Pancreas (tissue), 10 donors: ENCODE measurements at places on chromosomes 4 and X.

GRCh38 chr4:52946855-52947254 is 84.7 kb downstream of the RASL11B start:
- no peaks in the 10 kb centered on the region for H3K4me1 ChIP-seq
- DNase-seq = no peak
- no peak overlapping the region for H3K4me3 ChIP-seq

DNA sequence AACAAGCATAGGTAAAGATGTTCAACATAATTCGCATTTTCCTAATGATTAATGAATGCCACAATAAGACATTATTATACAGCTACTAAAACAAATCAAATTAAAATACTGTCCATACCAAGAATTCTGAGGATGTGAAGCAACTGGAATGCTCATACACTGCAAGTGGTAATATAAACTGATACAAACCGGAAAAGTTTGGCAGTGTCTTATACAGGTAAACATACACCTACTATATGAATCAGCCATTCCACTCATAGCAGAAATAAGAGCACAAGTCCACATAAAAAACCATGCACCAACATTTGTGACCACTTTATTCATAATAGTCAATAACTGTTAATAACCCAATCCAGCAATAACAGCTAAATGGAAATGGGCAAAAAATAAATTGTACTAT is 79.3 kb downstream of the FBXW7 start:
- no peaks in the 10 kb centered on the region for H3K27me3 ChIP-seq
- no peaks in the 10 kb centered on the region for H3K4me1 ChIP-seq
- H3K36me3 ChIP-seq = no peaks in the 10 kb centered on the region
- H3K4me3 ChIP-seq = no peak overlapping the region

- DNase-seq = no peak
- no peaks in the 10 kb centered on the region for H3K4me1 ChIP-seq
- no peaks in the 10 kb centered on the region for H3K36me3 ChIP-seq
- no peak overlapping the region for H3K27ac ChIP-seq
- no peaks in the 10 kb centered on the region for H3K27me3 ChIP-seq
- no peak overlapping the region for H3K4me3 ChIP-seq
Observed at GRCh38 chrX:115579327-115579726, 18.4 kb downstream of the PLS3 start.

GRCh38 chr4:127229855-127230608 is 402.7 kb upstream of the INTU start:
- no peaks in the 10 kb centered on the region for H3K27me3 ChIP-seq
- no peaks in the 10 kb centered on the region for H3K36me3 ChIP-seq
- H3K27ac ChIP-seq = no peak overlapping the region
- H3K4me3 ChIP-seq = no peak overlapping the region

GRCh38 chr4:80142394-80143306 is 54.7 kb upstream of the PRDM8 start:
- no peak for DNase-seq
- H3K4me1 ChIP-seq = no peaks in the 10 kb centered on the region
- no peak overlapping the region for H3K4me3 ChIP-seq
- H3K36me3 ChIP-seq = no peaks in the 10 kb centered on the region
- H3K27ac ChIP-seq = no peak overlapping the region

- peaks cover 14% of the 10 kb centered on the region for H3K27me3 ChIP-seq
- H3K27ac ChIP-seq = no peak overlapping the region
- no peaks in the 10 kb centered on the region for H3K4me1 ChIP-seq
Observed at GRCh38 chrX:100663642-100664041, 19.6 kb downstream of the SRPX2 start.

- H3K27ac ChIP-seq = no peak overlapping the region
- H3K4me3 ChIP-seq = peak overlapping the region; percentile 42
- no peaks in the 10 kb centered on the region for H3K4me1 ChIP-seq
- peak; percentile 17 for DNase-seq
Observed at GRCh38 chr4:10456595-10457254, 501 bp downstream of the ZNF518B start.

DNA sequence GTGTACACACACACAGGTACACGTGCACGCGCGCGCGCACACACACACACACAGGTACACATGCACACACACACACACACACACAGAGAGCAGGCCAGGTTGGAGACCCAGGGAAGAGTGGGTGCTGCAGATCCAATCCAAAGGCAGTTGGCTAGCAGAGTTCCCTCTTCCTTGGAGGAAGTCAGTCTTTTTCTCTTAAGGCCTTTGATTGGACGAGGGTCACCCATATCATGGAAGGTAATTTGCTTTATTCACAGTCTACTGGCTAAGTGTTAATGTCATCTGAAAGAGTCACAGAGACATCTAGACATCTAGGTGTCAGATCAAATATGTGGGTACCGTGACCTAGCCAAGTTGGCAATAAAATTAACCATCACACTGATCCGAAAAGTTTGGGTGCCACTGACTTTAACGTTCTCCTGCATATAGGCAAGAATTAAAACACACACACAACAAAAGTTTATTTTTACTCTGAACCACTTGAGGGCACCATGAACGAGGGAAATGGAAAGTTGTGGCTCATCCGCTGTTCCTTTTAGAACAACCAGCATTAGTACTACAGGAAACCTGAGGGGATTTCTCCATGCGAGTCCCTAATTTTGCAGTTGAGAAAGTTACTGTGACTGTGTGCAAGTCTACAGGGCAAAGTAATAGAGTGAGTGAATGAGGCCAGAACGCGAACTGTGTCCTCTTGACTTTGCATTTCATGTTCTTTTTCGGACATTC is 66.0 kb upstream of the STOX2 start:
- H3K36me3 ChIP-seq = no peaks in the 10 kb centered on the region
- no peaks in the 10 kb centered on the region for H3K4me1 ChIP-seq

GRCh38 chrX:130827648-130828047 is 75.4 kb downstream of the ENOX2 start:
- no peaks in the 10 kb centered on the region for H3K36me3 ChIP-seq
- no peaks in the 10 kb centered on the region for H3K27me3 ChIP-seq

DNA sequence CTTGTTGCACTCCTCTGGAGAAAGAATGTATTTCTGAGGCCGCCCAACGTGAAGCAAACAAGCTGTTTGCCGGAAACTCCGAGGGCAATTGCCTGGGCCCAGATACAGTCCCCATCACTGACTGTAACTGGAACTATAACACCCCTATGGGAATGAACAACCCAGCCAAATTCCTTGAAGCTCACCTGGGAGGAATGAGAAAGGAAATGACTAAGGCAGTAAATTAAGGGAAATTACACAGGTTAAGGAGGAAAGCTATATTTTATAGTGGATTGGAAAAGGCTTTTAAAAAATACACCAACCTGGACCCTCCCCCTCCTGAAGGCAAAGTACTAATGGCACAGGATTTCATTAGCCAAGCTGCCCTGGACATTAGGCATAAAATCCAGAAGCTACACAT is 11.7 kb upstream of the HERC5 start:
- H3K27ac ChIP-seq = no peak overlapping the region
- no peak overlapping the region for H3K4me3 ChIP-seq
- H3K36me3 ChIP-seq = no peaks in the 10 kb centered on the region
- DNase-seq = no peak

DNA sequence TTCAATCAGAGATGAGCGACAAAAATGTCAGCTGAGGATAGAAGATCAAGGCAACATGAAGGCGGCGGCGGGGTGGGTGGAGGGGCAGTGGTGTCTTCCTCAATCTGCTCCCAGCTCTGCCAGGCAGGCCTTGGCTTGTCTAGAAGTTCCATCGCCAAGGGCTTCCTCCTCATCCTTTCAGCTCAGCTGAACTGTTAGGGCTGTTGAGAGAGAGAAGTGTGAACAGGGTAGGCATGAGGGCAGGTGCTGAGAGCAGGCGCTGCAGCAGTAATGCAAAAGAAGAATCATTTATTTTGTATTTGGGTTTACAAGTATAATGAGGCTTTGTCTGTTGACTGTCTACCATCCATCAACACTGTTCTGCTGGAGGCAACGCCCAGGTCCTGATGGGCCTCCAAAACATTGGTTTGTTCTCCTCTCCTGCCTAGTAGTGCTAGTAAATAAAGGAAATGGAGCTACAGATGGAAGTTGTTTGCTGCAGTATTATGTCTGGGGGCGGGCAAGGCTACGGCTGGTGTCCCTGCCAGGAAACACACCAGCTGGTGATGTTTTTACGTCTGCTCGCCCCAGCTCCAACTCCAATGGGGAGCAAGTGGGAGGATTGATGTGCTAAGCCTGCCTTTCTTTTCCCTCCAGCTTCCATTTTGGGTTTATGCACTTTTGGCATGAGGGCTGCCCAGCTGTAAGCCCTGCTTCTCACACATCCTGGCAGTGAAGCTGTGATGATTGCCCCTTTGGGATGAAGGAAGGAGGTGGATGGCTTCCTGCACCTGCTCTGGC is 139.4 kb upstream of the BOD1L1 start:
- no peaks in the 10 kb centered on the region for H3K27me3 ChIP-seq
- no peaks in the 10 kb centered on the region for H3K4me1 ChIP-seq
- no peak for DNase-seq
- H3K27ac ChIP-seq = no peak overlapping the region
- H3K36me3 ChIP-seq = no peaks in the 10 kb centered on the region
